ENCODE measurements at places on chromosomes 5 and 9. TPM values are rescaled to one million over a fixed set of nuclear protein-coding genes. Genes with fewer than 3 reads are reported as not detected.
A peak's percentile ranks its signal among the peaks of the same experiment; 100 is the strongest.

DNA sequence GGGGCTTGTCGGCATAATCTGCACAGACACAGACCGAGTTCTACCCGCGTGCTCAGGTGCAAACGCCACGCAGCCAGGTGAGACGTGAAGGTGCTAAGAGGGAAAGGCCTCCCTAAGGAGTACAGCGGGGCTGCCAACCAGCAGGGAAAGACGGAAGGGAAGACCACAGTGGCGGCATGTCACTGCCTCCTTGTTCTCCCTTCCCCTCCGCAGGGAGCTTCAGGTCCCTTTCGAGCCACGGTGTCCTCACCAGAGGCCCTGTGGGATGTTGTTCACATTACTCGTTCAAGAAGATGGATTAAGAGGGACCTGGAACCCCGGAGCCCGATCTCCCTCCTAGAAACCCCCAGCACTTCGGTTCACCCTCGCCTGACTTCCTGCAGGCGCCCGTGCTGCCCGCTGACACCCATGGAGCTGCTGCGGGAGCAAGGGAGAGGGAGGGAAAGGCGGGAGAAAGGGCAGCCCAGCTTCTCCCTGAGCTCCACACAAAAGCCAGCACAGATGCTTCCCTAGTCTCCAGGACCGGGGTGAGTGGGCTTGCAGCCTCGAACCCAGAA lies 686 bp downstream of the BRD9 start:
- H3K27ac ChIP-seq, result peak overlapping the region; percentile 57
- H3K4me3 ChIP-seq, result peak overlapping the region; percentile 51

Gene GNG10
- 16.6 TPM for total RNA-seq

GRCh38 chr5:41863871-41864486 lies 6.2 kb downstream of the OXCT1 start:
- no peak for DNase-seq
- no peaks in the 10 kb centered on the region for H3K27me3 ChIP-seq
- H3K4me3 ChIP-seq, result no peak overlapping the region
- no peaks in the 10 kb centered on the region for H3K36me3 ChIP-seq

Gene NUTM2G
- not detected for total RNA-seq

Gene CER1
- 2.0 TPM for total RNA-seq

Gene SH3GL2
- total RNA-seq, result 1.3 TPM

GRCh38 chr5:8961219-8961618 lies 584.7 kb downstream of the SEMA5A start:
- no peaks in the 10 kb centered on the region for H3K36me3 ChIP-seq
- no peak for DNase-seq
- H3K27ac ChIP-seq, result no peak overlapping the region
- no peaks in the 10 kb centered on the region for H3K27me3 ChIP-seq
- H3K4me3 ChIP-seq, result no peak overlapping the region

Gene ADGRV1
- 21.4 TPM for total RNA-seq

- no peak overlapping the region for H3K27ac ChIP-seq
- H3K4me1 ChIP-seq, result peaks cover 5% of the 10 kb centered on the region
- no peak for DNase-seq
- no peaks in the 10 kb centered on the region for H3K27me3 ChIP-seq
- H3K36me3 ChIP-seq, result peaks cover 19% of the 10 kb centered on the region
- no peak overlapping the region for H3K4me3 ChIP-seq
Observed at GRCh38 chr5:109365653-109366052, 44.1 kb downstream of the PJA2 start.

- no peak for DNase-seq
- no peaks in the 10 kb centered on the region for H3K4me1 ChIP-seq
- H3K4me3 ChIP-seq, result no peak overlapping the region
- peak overlapping the region; percentile 15 for H3K27ac ChIP-seq
Observed at GRCh38 chr9:31335529-31336234, 1048.8 kb upstream of the ACO1 start.

GRCh38 chr5:82277613-82277986 lies 554 bp downstream of the RPS23 start:
- no peaks in the 10 kb centered on the region for H3K27me3 ChIP-seq
- peaks cover 12% of the 10 kb centered on the region for H3K36me3 ChIP-seq
- H3K27ac ChIP-seq, result peak overlapping the region; percentile 85

GRCh38 chr5:53170746-53171349 lies 61.3 kb upstream of the MOCS2 start:
- H3K4me3 ChIP-seq, result no peak overlapping the region
- no peaks in the 10 kb centered on the region for H3K27me3 ChIP-seq
- H3K36me3 ChIP-seq, result no peaks in the 10 kb centered on the region
- H3K4me1 ChIP-seq, result no peaks in the 10 kb centered on the region
- peak; percentile 15 for DNase-seq

Gene ARL14EPL
- not detected for total RNA-seq

GRCh38 chr9:5708414-5708813 lies 79.5 kb downstream of the RIC1 start:
- H3K27ac ChIP-seq, result no peak overlapping the region
- H3K27me3 ChIP-seq, result no peaks in the 10 kb centered on the region
- H3K4me3 ChIP-seq, result no peak overlapping the region
- no peak for DNase-seq
- no peaks in the 10 kb centered on the region for H3K4me1 ChIP-seq
- no peaks in the 10 kb centered on the region for H3K36me3 ChIP-seq

Gene C9orf50
- total RNA-seq, result not detected

Gene ORM2
- total RNA-seq, result not detected

DNA sequence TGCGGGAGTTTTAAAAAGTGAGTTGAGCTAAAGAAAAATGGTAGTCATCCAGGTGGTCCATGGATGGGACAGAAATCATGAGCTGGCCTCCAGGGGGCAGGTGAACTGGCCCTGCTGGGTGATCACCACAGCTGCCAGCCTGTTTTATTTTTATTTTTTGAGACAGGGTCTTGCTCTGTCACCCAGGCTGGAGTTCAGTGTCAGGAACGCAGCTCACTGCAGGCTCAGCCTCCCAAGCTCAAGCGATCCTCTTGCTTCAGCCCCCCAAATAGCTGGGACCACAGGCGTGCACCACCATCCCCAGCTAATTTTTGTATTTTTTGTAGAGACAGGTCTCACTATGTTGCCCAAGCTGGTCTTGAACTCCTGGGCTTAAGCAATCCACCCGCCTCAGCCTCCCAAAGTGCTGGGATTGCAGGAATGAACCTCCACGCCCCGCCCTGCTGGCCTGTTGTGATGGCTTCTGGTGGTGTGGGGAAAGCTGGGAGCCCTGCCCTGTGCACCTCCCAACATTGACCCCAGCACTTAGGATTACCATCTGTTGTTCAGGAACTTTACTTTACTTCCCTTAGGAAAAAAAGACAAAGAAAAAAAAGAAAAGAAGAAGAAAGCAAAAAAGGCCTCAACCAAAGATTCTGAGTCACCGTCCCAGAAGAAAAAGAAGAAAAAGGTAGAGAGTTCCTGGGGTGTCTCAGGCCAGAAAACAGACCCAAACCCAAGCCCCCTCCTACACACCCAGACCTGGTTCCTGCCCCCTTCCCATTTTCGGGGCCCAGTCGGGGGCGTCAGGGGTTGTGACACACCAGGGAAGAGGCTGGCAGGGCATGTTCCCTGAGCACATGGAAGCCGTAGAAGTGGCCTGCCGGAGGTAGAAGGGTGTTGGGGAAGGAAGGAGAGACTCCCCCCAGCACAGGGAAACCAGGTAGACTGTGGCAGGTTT lies 14.7 kb downstream of the CD74 start:
- no peaks in the 10 kb centered on the region for H3K4me1 ChIP-seq
- no peak overlapping the region for H3K27ac ChIP-seq
- DNase-seq, result no peak
- H3K4me3 ChIP-seq, result no peak overlapping the region

Gene DOCK8
- total RNA-seq, result 10.9 TPM
